ENCODE measurements at places on chromosomes 3 and 15.

DNA sequence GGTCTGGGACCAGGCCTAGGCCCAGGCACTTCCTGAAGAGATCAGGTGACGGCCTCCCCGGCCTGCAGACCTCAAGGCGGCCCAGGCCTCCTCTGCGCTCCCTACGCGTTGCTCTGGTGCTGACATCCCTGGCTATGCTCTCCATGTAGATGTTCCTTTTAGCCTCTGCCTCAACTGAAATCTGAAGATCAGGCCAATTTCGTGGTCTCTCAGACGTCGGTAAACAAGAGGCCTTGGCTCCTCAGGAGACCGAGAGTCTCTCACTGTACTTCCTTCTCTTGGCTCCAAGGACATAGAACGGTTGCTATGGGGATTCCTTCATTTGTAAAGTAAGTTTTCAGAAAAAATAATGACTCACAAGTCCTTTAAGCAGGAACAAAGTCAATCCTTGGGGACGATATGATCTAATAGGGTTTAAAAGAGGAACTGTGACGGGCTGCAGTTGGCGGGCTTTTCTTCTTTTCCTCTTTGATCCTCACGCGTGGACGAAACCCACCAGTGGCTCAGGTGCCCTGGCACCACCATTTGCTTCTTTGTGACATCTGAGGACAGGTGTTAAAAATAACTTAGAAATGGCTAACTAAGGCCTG lies 55.6 kb upstream of the CGNL1 start:
- DNase-seq = peak; percentile 76

- DNase-seq = no peak
Measured at GRCh38 chr3:124934577-124934976, at the start of gene MUC13. Gene MUC13, minus strand, starts transcription at chr3:124934751. Its CDS starts 39 bp downstream, at chr3:124934712.

DNA sequence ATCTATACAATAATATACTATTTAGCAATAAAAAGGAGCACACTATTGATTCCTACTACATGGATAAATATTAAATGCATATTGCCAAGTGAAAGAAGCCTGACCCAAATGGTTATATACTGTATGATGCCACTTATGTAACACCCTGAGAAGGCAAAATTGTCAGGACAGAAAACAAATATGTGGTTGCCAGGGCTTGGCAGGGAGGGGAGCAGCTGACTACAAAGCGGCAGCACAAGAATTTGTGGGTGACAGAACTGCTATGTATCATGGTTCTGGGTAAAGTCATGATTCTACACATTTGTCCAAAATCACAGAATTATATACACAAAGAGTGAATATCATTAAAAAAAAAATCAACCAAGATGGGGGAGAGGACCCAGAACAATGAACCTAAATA lies 22.5 kb downstream of the TBC1D2B start:
- no peak for DNase-seq

DNA sequence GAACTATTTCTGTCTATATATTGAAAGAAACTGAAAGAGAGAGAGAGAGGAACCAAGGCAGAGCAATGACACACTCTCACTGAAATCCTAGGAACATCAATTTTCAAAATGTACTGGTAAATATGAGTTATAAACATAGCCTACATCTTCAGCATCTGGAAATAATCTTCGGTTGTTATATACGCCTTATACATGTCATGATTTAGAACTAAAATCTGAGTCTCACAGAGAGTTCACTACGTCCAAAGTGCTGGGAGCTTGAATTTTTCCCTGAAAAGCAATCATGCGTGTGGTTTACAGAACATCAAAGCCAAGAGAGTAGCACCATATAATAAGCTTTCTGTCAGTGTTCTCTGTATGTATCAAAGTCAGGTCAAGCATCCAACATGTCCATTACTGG lies 420.0 kb upstream of the CBLB start:
- DNase-seq = no peak

DNA sequence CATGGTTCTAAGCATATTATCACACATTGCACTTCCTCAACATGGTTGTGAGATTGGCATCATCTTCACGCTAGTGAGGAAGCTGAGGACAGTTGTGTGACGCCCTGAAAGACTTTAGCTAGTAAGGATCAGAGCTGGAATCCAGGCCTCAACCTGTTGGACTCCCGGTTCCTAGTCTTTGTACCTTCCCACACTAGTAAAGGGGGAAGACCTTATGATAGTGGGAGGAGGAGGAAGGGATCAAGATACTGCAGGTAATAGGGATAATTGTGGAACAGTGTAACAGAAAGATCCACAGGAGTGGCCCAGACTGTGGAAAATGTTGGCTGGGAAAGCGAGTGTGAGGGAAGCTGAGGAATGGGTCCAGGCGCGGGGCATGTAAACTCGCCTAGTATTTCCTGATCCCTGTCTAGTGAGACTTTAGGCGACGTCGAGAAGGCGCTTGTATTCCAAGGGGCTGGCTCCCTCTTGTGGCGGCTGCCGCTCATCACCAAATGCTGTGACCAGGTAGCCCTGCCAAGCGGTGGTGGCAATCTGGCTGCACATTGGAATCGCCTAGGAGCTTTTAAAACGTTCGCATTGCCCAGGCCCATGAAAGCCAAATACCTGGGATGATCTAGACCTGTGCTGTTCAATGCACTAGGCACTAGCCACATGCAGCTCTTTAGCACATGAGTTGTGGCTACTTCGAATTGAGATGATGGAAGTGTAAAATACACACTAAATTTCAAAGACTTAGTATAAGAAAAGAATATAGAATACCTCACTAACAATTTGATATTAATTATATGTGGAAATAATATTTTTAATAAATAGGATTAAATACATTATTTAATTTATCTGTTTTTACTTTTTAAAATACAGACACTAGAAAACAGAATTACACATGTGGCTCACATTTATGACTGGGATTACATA lies 38.8 kb upstream of the CLDN18 start:
- peak; percentile 5 for DNase-seq

DNA sequence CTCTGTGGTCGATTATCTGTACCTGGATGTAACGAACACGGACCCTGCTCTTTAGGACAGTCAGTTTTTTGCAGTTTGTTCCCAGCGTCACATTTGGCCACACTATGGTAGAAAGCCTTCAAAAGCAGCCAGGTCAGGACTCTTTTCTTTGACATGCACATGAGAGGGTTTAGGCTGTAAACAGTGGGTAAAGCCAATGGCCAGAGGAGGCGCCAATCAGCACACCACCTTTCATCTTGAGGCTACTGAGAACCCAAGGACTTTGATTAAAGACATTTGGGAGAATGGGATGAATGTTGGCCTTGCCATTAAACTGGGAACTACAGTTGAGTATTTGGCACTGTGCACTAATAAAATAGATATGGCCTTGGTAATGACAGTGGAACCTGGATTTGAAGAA lies 225.9 kb downstream of the OXSM start:
- no peak for DNase-seq

DNA sequence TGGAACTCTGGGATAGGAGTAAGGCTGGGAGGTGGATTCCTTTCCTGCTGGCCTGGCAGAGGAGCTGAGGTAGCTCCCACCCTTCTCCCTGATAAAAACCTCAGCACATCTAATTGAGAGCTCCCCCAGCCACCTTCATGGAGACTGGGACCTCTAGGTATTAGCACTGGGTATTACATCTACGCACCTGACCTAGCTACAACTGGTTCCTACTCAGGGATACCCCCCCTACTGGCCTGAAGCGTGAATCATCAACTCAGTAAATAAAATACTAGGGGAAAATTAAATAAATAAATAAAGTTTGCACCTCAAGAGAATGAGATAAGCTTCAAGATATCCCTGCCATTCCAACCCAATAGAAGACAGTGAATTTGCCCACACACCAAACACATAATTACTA lies 140.4 kb downstream of the NEK10 start:
- DNase-seq = no peak

GRCh38 chr3:139267300-139268246 lies 76.2 kb upstream of the MRPS22 start:
- DNase-seq = no peak

GRCh38 chr3:170098753-170099152 lies 61.0 kb downstream of the GPR160 start:
- no peak for DNase-seq

GRCh38 chr3:100157685-100158084 lies 43.4 kb upstream of the FILIP1L start:
- no peak for DNase-seq

DNA sequence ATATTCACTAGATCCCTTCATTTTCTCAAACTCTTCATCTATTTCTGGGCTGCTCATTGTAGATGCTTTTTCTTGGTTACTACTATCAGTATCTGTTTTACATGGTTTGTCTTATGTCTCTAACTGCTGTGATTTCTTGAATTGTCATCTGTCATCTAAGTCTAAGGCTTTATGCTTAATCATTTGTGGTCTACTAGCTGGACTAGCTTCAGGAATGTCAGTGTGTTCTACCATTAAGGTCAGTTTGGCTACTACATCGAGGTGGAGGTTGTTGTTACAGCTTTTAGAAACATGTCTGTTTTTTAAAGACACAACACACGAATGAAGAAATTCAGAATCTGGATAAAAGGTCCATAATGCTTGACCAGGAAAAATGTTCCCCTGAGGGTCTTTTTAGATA lies 82.2 kb downstream of the ABI3BP start:
- DNase-seq = no peak

DNA sequence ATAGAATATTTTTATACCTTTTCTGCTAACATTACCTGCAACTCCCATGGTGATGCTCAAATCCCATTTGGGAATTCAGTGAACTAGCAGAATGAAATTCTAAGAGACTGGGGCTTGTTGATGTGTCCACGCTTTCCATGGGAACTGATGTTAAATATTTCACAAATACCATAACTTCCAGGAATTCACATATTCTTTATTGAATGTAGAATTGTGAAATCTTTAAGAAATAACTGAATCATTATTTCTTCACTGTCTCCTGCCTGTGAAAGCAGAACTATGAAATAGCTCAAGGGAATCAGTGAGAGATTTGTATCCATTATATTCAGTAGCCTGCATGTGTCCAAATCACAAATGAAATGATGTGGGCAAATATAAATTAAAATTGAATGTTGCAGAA lies 130.8 kb downstream of the SERPINI1 start:
- no peak for DNase-seq

DNA sequence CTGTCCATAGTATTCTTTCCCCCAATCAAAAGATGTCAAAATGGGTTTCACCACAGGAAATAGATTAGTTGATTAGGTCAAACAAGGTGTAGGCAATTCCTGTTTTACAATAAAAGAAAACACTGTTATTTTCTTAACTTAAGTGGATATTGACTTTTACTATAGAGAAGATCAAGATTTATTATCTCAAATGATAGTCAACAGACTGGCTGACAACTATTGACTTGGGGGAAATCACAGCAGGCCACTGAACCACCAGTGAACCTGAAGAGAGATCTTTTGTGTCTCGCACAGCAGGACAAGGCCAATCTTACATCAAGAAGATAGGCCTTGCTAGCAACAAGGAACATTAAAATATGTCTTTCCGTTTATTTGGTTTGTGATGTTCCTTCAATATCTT lies 1187.6 kb downstream of the SI start:
- no peak for DNase-seq

Data from forelimb muscle (tissue), 1 donor.